ENCODE measurements at places on chromosomes 5 and 9.
A peak's percentile ranks its signal among the peaks of the same experiment; 100 is the strongest.

GRCh38 chr5:57527870-57528269 is 45.3 kb upstream of the ACTBL2 start:
- no peak for DNase-seq

DNA sequence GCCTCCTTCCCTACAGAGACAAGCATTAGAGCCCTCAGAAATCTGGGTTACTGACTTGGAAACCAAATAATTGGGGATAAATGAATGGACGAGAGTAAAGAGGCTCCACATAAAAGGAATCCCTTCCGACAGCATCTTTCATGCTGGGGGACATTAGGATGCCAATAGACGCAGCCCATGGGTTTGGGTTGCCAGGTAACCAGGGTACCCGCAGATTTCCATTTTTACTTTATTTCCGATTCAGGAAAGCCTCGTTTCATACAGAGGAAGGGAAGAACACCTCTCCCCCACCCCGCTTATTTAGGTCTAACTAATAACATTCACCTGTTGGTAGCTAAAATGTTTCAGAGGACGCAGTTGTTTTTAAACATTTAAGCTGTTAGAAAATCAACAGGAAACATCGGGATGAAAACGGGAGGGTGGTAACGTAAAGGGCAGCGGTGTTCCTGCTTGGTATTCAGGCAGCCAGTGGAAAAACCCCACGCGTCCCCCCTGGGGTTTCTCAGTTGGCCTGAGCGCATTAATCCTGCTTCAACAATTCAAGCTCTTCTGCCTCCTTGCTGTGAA is 179.5 kb downstream of the YTHDC2 start:
- no peak for DNase-seq

DNA sequence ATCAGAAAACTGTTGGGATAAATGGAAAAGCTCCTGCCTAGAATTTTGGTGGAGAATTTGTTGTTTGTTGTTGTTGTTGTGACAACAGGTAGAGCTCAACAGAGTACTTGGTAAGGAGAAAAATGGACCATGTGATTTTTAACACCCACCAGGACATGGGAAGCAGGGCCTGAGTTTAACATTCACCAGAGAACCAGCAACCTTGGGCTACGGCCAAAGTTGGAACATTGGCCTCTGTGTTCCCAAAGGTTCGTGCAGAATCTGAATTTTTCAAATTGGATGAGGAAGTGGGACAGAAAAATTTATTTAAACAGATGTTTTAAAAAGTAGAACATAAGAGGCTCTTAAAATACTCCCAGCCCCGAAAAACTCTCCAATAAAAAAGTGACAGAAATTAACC is 127.0 kb downstream of the GNA14 start:
- DNase-seq, result no peak

GRCh38 chr5:134138416-134139376 is 24.2 kb downstream of the TCF7 start:
- DNase-seq, result peak; percentile 79

DNA sequence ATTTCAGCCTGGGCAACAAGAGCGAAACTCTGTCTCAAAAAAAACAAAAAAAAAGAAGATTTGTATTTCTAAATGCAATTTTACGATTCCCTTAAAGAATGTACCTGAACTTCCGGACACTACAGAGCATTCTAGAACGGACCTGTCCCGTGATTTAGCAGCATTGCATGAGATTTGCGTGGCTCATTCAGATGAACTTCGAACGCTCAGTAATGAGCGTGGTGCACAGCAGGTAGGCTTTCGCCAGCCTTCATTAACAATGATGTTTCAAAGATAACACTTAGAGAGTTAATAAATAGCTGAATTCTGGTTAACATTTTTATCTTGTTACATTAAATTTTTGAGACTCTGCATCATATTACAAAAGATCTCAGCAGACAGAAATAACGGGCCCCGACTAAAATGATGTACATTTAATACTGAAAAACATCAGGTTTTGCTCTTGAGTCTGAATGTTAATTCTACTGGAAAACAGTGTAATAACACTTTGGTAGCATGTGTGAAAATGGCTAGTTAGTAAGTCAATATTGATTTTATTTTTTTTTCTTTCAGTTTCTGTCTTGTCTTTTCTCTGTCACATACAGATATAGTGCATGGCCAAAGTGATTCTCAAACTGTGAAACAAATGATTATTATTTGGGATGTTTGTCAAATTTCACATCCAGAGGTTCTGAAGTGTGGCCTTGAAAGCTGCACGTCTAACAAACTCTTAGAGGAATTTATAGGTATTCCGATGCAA is 23.3 kb downstream of the CCNH start:
- DNase-seq, result no peak

DNA sequence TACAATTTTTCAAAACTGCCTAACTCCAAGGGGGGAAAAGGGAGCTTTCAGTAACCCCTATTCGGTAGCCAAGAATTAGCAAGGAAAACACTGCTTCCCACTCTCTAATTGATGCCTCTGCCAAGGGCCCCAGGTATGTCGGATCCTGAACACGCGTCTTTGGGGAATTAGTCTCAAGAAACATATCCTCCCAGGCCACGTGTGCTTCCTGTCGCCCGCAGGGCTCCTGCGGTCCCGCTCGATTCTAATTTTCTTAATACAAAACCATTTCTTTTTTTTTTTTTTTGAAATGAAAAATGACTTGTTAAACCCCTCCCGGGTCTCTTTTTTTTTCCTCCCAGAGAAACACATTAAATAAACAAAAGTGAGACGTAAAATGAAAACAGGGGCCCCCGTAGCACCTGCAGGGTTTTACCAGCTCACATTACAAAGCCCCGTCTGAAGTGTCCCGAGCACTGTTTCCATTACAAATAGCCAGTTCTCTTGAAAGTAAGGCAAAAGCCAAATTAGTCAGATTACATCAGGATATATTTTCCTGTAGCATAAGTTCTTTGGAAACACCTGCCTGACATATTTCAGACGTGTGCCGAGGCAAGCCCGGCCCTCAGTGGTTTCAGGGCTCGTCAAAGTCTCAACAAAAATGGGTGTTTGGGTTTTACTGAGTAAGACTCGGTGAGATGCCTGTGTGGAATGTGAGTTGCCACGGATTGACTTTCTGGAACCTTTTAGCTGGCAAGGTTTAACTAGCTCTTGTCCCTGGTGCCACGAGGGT is 21.5 kb downstream of the SMIM23 start:
- no peak for DNase-seq

GRCh38 chr5:174324680-174325079 is 279.2 kb downstream of the NSG2 start:
- DNase-seq, result no peak

DNA sequence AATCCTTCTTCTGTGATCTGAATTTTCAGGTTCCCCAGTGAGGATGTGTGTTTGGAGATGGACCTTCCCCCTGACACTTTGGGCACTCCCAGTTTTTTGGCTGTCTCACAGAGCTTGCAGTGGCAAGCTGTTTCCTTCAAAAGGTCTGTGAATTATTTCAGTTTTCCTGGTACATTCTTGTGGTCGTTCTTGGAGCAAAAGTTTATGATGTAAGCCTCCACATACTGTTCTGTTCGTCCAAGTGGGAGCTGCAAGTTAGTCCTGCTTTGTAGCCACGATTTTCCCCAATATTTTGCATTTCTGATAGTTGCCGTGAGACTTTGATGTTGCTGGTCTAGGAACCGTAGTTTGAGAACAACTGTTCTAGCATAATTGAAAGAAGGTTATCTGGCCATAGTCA is 88.3 kb downstream of the MTAP start:
- DNase-seq, result no peak

GRCh38 chr9:80143899-80144298 is 572.1 kb downstream of the TLE4 start:
- DNase-seq, result no peak

DNA sequence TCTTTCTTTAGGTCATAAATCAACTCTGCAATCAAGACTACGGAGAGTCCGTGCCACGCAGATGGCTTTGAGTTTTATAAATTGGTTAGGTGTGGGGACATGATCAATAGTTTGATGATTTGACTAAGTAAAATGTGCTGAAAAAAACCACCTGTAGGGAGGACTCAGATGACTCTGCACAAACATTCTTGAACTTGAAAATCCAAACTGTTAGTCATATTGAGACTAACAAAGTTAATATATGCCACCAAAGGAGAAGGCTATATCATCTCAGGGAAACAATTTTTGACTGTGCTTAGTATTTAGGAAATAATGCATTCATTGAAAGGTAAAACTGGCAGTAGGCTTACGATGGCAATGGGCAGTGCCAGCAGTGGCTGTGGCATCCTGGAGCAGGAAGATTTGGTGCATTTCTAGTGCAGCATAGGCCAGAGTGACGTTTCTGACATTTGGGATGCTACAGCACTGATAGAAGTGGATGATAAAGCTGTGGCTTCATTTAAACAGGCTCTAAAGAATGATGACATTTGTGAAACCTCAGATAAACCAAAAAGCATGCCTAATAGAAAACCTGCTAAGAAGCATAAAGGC is 291.1 kb downstream of the MLLT3 start:
- DNase-seq, result no peak

DNA sequence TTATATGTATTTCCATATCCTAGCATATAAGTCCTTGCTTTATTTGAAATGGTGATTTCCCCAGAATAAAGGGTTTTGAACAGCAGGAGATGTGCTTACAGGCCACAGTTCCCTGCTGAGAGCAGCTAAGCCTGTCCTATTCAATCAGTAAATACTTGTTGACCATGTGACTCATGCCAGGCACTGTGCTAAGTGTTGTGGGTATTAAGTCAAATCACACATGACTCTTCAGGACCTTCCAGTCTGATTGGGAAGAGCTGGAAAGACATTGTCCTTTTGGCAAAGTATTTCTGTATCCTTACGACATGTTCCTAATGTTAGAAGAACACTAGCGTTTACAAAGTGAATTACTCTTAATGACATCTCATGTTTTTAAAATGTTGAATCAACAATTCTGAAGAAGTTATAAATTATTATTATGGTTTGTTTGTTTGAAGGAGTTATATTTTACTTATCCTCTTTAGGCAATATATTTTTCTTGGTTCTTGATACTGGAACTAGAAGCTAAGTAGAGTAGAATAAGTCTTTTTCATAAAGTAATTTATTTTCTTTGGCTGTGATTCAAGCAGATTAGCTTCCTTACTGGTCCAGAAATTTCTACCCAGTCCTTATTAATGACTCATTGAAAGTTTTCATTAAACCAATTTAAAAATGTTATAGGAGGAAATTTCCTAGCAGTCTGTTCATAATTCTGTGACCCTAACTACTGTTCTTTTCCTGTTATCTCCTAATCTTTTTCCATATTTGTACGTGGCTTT is 82.1 kb downstream of the GAPVD1 start:
- DNase-seq, result no peak

- DNase-seq, result peak; percentile 61
Observed at GRCh38 chr9:34985311-34985899, 4.1 kb upstream of the DNAJB5 start.

- DNase-seq, result no peak
Observed at GRCh38 chr5:124663101-124663506, 83.3 kb downstream of the ZNF608 start.

- no peak for DNase-seq
Observed at GRCh38 chr5:16897284-16897704, 38.8 kb downstream of the MYO10 start.

DNA sequence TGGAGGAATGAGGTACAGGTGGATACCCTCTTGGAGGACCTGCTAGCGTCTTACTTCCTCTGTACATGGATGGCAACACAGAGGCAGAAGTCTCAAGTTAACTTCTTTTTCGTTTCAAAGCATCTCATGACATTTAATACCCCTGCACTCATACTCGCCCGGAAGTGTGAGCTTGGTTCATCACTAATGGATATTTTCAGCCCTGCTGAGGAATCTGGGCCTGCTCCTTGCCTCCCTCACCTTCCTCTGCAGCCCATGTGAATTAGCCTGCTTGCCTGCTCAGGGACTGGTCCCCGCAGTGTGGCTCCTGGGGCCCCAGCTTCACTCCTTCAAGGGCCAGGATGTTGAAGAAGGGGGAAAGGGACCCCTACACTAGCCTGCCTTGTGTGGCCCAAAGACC is 34.1 kb downstream of the GADD45G start:
- DNase-seq, result no peak

- no peak for DNase-seq
Observed at GRCh38 chr5:120803282-120803681, 339.2 kb downstream of the PRR16 start.

DNA sequence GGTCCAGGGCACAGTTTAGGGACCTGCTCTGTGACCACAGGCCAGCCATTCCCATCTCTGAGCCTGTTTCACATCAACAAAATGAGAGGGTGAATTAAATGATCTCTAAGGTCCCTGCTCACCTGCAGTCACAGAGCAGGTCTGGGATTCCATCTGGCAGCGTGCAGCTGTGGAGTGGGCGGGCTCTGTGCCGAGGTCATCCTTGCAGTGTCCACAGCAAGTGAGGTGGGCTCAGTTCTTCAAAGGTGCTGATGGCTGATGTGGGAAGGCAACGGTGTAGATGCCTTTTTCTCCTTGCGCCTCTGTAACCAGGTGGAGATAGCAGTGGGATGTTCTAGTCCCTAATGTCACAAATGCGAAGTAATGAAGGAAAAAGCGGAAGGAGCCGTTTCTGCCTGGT is 11.9 kb downstream of the OR2V1 start:
- no peak for DNase-seq

Measured in stimulated activated CD4-positive, alpha-beta T cell treated with anti-CD3 and anti-CD28 coated beads, Interleukin-1b, Interleukin-23, amount 100 ng/mL, for 48 hours (primary cell).